ENCODE measurements at places on chromosomes 13 and 19. TPM values are rescaled to one million over a fixed set of nuclear protein-coding genes. Genes with fewer than 3 reads are reported as not detected.

Gene CD37
- total RNA-seq = 256 TPM

Gene TUBA3C
- total RNA-seq = not detected

Gene ATCAY
- not detected for total RNA-seq

Gene ZNF497
- 0.82 TPM for total RNA-seq

Gene ZNF723
- not detected for total RNA-seq
